ENCODE measurements at places on chromosomes 13 and 19.

DNA sequence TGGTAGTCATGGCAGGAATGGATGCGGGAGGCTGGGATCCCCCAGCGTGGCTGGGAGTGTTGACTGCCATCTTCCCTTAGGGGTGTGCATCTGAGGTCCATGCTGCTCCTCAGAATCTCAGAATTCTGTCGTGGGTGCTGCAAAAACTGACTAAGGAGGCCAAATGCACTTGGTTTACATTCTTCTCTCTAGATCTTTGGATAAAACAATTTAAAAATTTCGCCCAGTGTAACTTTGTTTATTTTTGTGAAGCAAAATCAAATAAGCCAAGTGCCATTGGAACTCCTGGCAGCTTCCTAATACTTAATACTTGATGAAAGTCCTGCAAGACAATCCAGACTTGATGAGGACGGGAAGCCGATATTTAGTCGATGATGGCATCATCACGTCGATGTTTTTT lies 27.8 kb upstream of the TM9SF2 start:
- no peak for DNase-seq

DNA sequence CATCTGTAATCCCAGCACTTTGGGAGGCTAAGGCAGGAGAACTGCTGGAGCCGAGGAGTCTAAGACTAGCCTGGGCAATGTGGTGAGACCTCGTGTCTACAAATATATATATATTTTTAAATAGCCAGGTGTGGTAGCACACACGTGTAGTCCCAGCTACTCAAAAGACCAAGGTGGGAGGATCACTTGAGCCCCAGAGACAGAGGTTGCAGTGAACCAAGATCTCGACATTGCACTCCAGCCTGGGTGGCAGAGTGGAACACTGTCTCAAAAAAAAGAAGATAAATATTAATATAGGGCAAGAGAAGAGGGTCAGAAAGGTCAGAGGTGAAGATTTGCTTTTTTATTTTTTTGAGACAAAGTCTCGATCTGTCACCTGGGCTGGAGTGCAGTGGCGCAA lies 5.5 kb upstream of the MRPL4 start:
- no peak for DNase-seq

GRCh38 chr19:57319869-57320179 lies 448 bp upstream of the ZNF543 start:
- no peak for DNase-seq

- DNase-seq = no peak
Measured at GRCh38 chr19:46958532-46958931, 61.1 kb upstream of the NPAS1 start.

- DNase-seq = no peak
Measured at GRCh38 chr19:16594681-16595091, 22.5 kb upstream of the SLC35E1 start.

DNA sequence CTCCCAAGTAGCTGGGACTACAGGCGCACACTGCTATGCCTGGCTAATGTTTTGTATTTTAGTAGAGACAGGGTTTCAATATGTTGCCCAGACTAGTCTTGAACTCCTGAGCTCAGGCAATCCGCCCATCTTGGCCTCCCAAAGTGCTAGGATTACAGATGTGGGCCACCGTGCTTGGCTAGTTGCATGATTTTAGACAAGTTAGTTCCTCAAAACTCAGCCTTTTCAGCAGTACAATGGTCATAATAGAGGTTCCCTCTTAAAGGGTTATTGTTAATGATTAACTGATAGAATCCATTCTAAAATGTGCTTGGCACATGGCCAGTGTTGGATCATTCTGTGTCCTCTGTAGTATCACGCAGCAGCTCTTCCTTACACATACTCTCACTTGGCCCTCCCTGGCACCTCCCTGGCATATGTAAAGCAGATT lies 19.5 kb upstream of the IFT88 start:
- no peak for DNase-seq

- DNase-seq = no peak
Measured at GRCh38 chr13:111168107-111168506, 53.0 kb downstream of the ARHGEF7 start.

- no peak for DNase-seq
Measured at GRCh38 chr19:56222901-56223300, 20.8 kb downstream of the ZSCAN5C start.

DNA sequence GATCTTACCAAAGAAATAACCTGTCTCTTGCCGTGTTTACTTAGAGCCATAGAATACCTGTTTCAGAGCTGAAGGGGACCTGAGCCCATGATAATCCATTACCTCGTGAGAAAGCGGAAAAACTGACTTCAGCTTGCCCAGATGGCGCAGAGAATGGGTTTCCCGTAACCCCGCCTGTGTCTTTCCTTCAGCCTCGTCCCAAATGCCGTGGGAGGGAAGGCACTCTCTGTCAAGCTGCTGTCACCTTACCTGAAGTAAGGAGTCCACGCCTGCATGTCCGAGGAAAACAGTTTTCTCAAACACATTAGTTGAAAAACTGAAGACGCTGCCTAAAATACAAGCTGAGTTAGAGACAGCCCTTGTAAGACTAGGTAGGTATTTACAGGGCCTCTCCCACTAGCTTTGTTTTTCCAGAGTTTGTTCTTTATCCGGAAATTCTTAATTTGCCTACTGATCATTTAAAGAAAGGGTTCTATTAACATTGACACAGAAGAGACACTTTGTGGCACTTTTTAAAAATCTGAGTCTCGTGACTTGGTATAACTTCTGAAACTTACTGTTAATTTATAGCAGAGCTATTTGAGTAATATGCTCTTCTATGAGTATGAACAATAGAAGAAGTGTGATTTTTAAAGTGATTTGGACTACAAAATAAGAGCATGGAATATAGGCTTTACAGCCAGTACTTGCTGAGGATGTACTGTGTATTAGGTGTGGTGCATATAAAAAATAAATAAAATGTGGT lies 1.3 kb upstream of the INTS6 start:
- peak; percentile 4 for DNase-seq

All from NCI-H2029 treated with DMSO at 0.1 percent for 48 hours (cell line).